CD4-positive, alpha-beta T cell treated with Interferon gamma for 1 hour (primary cell): ENCODE measurements at places on chromosomes 1 and 21.

DNA sequence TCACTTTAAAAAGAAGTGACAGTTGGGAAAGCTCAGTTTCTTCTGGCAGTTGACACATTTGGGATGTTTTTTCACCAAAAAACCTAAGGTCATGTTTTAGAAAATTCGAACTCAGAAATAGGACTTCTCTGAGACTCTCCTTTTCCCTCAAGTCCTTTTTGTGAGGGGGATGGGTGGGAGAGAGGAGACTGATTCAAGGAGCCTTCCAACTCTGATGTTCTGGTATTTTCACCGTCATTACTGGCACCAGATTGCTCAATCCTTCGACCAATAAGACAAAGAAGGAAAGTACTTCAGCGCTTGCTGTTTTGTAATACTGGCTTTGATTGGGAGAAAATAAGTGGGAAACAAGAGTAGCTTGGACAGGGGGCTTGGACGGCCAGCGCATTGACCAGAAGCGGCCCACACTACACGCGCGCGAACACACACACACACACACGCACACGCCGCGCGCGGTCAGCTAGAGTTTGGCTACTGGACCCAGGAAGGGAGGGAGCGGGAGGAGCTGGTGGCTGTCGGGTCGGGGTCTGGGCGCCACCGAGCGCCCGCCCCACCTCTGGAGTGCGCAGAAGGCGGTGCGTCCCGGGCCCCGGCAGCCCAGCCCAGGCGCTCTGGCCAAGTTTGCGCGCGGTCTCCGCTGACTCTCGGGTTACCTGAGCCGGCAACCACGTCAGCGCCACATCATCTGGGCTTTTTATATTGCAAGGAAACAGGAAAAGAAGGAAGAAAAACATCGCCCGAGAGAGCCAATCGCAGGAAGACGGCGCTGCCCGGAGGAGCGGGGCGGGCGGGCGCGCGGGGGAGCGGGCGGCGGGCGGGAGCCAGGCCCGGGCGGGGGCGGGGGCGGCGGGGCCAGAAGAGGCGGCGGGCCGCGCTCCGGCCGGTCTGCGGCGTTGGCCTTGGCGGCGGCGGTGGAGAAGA is at the start of gene KCNK1:
TSS of gene KCNK1 (plus strand) at position 855 of the 921 bp plus-strand sequence. CDS start at position 921, 66 bp downstream.
- no peak for DNase-seq

GRCh38 chr1:230261928-230262650 is 164.0 kb downstream of the PGBD5 start:
- no peak for DNase-seq

GRCh38 chr21:37367703-37368540 is 1.3 kb downstream of the DYRK1A start:
- DNase-seq = peak; percentile 32

GRCh38 chr1:223617323-223618070 is 48.0 kb downstream of the CAPN8 start:
- no peak for DNase-seq

DNA sequence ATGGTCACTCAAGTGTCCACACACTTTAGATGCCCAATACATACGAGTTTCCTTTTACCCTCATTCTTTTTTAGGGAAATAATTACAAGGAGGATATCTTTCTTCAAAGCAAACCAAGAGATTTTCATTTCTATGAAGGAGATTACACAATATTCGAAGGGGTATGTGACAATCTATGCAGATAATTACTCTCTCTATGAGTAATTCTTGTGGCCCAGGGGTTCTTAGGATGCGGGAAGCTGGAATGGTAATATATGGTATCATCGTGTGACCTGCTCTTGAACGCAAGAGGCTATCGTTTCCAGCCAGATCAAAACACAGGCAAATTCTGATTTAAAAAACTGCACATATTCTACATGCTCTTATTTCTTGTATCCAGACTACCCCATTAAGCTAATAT is 14.6 kb downstream of the DSCAM start:
- no peak for DNase-seq

DNA sequence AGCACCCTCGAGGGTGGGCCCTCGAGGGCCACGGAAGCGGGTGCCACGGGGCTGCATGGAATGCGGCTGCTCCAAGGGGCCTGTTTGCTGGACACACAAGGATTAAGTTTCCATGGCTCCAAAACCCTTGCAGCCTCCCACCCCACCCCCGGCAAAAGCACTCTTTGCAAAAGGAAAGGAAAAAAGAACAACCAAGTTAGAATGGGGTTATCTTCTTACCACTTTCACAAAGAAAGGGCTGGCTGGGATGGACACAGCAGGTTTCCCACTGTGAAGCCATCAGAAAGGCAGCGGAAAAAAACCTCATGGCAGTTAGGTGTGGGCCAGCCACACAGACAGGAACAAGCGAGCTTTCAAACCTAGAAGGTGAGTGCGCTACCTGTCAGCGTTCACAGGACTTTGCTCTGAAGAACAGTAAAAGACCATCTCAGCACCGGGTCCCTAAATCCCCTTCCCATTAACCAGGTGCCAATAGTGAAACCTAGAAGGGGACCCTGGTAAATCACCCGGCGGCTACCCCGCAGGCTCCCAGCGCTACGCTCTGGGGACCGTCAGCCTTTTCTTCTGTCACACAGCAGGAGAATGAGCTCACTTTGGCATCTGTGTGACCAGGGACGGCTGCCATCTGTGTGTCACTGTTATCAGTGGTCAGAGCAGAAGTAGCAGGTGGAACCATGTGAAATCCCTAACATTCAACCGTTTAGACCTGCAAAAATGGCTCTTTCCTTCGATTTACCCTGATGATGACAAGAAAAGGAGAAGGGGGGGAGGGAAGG is 93.0 kb downstream of the SIM2 start:
- DNase-seq = no peak

GRCh38 chr1:28803051-28803450 is 8.9 kb upstream of the OPRD1 start:
- DNase-seq = no peak

- DNase-seq = no peak
Measured at GRCh38 chr1:174232761-174233160, 73.4 kb downstream of the RABGAP1L start.

DNA sequence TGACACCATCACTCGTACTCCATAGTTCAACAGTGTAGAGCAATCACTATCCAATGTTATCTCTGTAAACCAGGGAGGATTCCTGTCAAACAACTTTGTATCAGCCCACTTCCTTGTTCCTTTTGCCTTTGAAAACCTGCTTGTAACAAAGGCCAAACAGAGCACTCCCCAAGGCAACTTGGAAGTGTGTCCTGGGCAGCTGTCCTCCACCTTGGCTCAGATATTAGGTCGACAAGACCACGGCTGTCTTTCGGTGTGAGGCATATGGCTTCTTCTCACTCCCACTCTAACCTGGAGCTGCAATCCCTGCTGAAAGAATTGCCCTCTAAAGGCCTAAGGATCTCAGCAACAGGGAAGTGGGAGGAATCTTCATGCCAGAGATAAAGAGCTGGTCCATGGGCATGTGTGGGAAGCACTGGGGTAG is 66.7 kb downstream of the ITPKB start:
- DNase-seq = no peak

GRCh38 chr1:206578068-206578977 is 33.9 kb downstream of the EIF2D start:
- DNase-seq = no peak

GRCh38 chr1:232440325-232441035 is 189.5 kb downstream of the SIPA1L2 start:
- DNase-seq = no peak

DNA sequence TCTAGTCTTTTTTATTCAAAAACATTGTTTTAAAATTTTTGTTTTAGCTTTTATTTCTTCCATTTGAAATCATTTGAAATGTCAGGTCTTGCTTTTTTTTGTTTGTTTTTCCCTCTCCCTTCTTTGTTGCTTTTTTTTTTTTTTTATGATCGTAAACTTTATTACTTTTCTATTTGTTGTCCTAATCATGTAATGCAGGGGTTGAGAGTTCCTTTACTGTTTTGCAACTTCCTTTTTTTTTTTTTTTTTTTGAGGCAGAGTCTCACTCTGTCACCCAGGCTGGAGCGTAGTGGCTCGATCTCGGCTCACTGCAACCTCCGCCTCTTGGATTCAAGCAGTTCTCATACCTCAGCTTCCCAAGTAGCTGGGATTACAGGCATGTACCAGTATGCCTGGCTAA is 24.8 kb downstream of the IVNS1ABP start:
- peak; percentile 7 for DNase-seq
